ENCODE measurements at places on chromosomes 2 and 18.

GRCh38 chr2:207148020-207148419 lies 17.7 kb downstream of the KLF7 start:
- DNase-seq, result no peak

- no peak for DNase-seq
Measured at GRCh38 chr2:127104881-127105655, 1.9 kb downstream of the BIN1 start.

DNA sequence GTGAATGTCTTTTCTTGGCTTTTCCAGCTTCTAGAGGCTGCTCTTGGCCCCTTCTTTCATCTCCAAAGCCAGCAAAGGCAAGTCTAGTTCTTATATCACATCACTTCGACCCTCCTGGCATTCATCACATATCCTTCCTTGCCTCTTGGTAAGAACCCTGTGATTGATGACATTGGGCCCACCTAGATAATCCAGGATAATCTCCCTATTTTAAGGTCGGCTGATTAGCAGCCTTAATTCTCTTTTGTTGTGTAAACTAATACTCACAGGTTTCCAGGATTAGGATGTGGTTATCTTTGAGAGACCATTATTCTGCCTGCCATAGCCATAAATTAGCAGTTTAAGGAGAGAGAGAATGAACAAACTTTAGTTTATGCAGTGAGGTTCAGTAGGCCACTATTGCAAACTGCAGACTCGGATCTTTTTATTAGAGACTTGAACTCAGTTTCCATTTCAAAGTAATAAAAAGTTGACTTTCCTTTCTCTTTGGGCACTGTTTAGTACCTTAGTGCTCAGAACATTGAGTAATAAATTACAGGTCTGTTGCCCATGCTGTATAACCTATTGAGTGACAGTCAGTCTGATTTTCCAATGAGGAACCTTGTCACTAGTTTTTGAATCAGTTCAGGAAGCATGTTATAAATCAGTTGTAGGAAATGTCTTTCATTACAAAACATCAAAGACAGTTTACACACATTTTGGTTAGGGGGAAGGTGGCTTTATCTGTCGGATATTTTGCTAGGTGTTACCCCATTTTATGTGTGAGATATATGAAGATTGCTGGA lies 4.5 kb downstream of the NDUFV2 start:
- no peak for DNase-seq

DNA sequence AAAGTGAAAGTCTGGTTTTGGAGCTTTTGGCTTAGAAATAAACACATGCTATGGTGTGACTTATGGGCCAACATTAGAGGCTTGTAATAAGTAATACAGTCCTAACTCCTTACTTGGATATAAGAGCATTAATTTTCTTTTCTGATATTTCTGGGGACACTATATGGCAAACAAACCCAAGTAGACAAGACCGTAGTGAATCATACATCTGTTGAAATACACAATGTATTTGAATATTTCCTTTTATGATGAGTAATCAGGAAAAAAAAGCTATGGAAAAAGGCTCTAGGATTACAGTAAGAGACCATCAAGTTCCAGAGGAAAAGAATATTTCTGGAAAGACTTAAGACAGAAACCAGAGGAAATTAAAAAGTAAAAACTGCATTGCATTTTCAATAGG lies 146.0 kb upstream of the CYP26B1 start:
- no peak for DNase-seq

GRCh38 chr2:59905731-59906130 lies 647.7 kb downstream of the BCL11A start:
- DNase-seq, result no peak

DNA sequence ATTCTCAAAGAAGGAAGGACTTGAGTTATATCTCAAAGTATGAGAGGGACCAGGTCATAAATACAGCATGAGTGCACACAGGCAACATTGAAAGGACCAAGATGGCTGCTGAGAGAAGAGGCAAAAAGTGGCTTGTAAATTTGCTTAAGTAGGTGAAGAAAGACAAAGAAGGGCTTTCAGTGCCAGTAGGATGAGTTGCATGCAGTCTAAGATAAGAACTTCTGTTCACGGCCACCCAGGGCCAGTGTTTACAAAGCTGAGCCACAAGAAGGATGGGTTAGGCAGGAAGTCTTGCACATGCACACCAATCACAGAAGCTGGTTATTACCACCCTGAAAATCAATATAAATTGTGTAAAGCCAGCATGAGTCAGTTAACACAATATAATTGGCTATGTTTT lies 3.1 kb upstream of the ABCB11 start:
- DNase-seq, result no peak

Measured in amygdala (tissue), 56 donors.